ENCODE measurements at places on chromosomes 2 and 18.

DNA sequence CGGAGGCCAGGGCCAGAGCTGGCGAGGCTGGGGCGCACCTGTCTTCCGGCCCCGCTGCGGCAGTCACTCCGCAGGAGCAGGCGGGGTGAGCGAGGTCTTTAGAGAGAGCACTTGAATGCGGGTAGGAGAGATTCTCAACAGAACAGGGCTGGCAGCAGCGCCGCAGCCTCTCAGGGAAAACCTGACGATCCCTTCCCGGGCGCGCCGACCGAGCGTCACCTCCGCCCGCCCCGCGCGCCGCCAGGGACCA is 526 bp downstream of the PRKRA start:
- DNase-seq, result peak; percentile 1

GRCh38 chr2:27322301-27322765 is 564 bp downstream of the MPV17 start:
- no peak for DNase-seq

GRCh38 chr18:21769206-21769605 is 28.6 kb downstream of the MIB1 start:
- DNase-seq, result no peak

GRCh38 chr2:167964650-167965413 is 282.6 kb downstream of the STK39 start:
- DNase-seq, result no peak

- no peak for DNase-seq
Observed at GRCh38 chr2:174145827-174146226, 102.5 kb downstream of the OLA1 start.

GRCh38 chr2:202249521-202250253 is 11.3 kb upstream of the SUMO1 start:
- DNase-seq, result no peak

DNA sequence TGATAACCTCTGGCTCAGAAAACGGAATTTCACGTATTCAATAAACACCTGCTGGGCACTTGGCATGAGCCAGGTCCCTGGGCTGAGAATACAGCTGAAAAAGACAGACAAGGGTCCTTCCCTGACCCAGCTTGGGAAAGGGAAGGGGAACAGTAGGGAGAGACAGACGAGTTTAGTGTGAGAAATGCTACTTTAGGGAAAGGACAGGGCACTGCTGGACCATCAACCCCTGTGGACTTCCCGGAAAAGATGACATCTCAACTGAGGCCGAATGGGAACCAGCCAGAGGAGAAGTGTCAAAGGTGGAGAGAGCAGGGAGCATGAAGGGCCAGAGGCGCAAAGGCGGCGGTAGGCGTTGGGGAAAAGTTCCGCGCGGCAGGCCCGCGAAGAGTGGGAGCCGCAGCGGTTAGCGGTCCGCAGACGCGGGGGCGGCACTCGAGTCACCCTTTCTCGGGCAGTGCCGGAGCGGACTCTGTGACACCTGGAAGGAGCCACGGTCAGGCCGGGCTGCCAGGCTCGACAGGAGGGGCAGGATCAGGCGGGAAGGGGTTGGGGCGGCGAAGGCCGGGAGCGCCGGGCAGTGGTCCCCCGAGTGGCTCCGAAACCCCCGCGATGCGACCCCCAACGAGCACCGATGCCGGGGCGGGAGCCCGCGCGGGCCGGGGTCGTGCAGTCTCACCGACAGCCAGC is 519 bp downstream of the TEX261 start:
- no peak for DNase-seq

DNA sequence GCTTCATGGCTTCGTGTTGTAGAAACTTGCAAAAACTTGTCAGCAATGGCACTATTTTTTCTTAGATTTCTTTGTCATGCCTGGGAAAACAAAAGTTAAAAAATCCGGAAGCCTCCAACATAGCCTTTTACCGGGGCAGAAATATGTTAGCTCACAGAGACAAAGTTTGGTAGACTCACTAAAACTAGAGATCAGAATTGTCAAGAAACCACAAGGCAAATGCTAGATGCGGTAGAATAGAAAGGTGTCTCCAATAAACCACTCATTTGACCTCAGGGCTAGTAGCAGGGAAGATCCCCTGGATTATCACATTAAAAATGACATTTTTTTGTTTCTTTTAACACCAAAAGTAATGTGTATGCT is 405 bp downstream of the CASP10 start:
- DNase-seq, result no peak

DNA sequence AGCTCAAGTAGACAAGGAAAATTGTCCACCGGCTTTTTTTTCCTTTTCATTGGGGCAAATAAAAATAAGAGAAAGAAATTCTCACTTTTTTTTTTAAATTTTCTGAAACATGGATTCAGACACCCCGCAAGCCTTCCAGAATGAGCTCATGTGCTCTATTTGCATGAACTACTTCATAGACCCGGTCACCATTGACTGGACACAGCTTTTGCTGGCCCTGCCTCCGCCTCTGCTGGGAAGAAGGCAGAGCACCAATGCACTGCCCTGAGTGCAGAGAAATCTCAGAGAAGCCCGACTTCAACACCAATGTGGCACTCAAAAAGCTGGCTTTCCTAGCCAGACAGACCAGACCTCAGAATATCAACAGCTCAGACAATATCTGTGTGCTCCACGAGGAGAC is 30.2 kb upstream of the TRIM43B start:
- DNase-seq, result no peak

- DNase-seq, result no peak
Observed at GRCh38 chr2:16255120-16255519, 314.8 kb downstream of the MYCN start.

- no peak for DNase-seq
Observed at GRCh38 chr2:209808521-209808920, 36.9 kb downstream of the UNC80 start.

DNA sequence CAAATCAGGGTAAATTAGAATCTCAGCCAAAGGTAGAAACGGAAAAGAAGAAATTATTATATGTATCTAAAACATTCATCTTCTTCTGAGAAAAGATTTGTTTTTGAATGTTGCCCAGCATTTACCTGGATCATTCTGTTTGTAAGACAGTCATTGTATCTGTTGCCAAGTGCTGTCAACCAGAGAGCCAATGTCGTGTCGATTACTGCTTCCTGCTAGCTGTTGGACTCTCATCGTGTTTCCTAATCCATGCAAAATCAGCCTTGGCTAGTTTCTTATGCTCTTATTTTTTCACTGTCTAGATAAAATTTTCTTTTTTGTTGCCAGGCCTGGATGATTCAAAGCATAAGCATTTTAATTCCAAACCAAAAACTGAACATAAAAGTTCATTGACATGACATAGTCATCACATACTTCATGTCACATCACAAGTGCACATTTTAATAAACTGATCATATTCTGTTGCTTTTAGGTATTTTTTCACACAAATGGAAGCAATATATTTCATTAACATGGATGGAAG is 202.3 kb downstream of the KCNH7 start:
- DNase-seq, result no peak

- no peak for DNase-seq
Observed at GRCh38 chr18:50008306-50008705, 186.6 kb downstream of the MYO5B start.

DNA sequence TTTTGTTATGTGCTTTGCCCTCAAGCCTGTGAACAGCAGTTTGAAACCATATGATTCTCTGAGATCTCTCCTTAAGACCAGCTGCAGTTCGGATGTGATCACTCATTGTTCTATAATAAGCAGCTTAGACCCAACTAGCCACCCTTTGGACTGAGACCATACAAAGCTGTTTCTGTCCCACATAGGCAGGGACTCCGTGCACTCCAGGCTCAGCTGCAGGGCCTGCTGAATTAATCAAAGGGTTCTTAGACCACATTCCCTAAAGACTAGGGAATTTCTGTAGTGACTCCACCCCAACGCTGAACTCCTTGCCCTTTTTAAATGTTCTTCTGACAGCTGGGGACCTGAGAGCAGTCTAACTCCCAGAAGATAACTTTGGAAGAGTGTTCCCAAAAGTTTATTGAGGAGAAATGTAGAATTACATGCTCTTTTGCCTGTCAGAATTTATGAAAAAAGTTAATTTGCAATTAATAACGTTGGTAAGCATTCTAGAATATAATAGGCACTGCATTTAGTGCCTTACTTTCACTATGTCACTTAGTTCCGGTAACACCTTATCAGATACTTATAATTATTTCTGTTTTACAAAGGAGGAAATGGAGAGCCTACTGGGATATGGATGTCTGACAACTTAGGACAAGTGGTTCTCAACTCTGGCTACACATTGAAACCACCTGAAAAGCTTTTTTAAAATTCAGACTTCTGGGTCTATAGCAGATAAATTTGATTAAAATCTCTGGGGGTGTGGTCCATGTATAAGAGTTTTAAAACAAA is 42.3 kb downstream of the GULP1 start:
- no peak for DNase-seq

GRCh38 chr2:215772003-215772402 is 241.3 kb downstream of the MREG start:
- DNase-seq, result no peak

GRCh38 chr2:203535784-203536585 is 884 bp upstream of the RAPH1 start:
- DNase-seq, result no peak

DNA sequence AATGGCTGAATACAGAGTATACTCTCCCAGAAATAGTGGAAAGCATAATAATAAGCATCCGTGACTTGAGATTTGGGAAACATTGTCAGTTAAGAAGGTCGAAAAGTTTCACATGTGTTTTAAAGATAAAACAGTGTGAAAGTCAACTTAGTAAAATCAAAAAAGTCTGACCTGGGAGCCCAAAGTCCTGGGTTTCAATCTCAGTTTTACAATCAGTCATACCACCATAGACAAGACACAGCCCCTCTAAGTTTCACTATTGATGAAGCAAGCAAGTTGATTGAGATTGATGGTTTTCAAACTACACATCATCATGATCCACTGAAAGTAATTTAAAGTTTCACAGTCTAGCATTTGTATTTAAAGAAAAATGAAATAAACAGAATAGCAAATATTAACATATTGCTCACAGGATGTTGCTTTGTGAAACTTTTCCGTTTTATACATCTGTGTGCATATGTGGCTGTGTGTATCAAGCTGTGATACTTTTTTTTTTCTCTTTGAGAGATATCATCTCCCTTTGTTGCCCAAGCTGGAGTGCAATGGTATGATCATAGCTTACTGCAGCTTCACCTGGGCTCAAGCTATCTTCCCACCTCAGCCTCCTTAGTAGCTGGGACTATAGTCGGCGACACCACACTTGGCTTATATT is 71.1 kb downstream of the PIK3C3 start:
- DNase-seq, result no peak

- no peak for DNase-seq
Observed at GRCh38 chr2:212709280-212709679, 170.7 kb upstream of the ERBB4 start.

DNA sequence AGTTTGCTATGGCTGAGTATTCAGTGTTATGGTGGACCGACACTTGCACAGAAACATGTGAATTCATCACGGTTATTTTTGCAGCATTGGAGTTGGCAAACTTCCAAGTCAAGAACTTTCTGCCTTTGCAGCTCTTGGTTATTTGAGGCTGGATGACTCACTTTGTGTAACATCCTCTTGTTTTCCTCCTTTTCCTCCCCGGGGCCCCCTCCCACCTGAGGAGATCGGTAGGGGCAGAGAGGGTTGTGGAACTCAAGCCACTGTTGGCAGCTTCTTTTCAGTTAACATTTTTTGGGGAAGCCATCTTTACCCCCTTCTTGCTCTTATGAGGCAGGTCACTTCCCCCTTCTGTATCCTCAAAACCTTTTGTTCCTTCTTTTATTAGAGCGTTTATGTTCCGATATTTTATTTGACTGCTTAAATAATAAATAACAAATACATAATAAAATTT is 48.6 kb downstream of the DDX1 start:
- peak; percentile 39 for DNase-seq

All from AG04450 (cell line).